ENCODE measurements at places on chromosomes 13 and 19.

- DNase-seq = no peak
Observed at GRCh38 chr19:14127176-14127575, 9.2 kb downstream of the ASF1B start.

DNA sequence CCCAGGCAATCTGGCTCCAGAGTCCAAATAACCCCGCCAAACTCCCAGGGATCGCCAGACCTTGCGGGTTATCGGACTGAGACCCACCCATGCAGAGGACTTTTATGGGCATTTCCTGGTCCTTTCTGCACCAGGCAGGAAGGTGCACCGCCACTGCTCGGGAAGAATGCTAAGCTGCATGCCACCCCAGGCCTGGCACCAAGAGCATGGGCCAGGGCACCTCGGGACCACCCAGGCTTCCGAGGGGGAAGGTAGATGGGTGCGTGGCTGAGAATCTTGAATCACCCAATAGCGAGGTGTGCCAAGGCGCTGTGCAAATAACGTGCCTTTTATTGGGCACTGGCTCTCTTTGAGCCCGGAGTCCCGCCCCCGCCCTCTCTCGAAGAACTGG lies 422 bp upstream of the ZNF575 start:
- no peak for DNase-seq

GRCh38 chr19:54094426-54095000 lies 6.1 kb downstream of the OSCAR start:
- DNase-seq = no peak

DNA sequence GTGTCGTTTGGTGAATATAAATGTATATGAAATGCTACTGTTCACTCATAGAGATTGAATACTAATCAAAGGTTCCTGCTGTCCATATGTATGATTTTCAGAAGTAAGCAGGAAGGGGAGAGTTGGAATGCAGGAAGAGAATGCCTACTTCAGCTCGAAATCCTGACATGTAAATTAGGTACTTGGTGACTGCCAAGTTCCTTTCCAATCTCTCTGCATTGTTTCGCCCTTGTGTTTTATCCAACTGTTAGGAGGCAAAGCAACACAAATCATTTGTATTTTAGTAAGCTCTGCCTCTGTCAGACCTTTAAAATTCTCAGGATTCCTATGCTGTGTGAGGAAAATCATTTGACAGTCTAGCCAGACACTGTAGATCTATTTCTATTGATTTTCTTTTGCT lies 9.0 kb downstream of the STARD13 start:
- DNase-seq = no peak

GRCh38 chr19:40512473-40513344 lies 45.9 kb downstream of the SPTBN4 start:
- DNase-seq = no peak

- DNase-seq = no peak
Observed at GRCh38 chr13:62524498-62524897, 1108.8 kb upstream of the PCDH20 start.

GRCh38 chr13:114142640-114143490 lies 10.4 kb upstream of the RASA3 start:
- DNase-seq = no peak

All from A549 (cell line).